Activated CD4-positive, alpha-beta T cell treated with anti-CD3 and anti-CD28 coated beads, Interleukin-2, Interleukin-6, amounts not matched to agents 100 ng/mL and 50 ng/mL, durations not matched to agents 16 hours and 8 hours (primary cell): ENCODE measurements at places on chromosomes 3 and 15.

DNA sequence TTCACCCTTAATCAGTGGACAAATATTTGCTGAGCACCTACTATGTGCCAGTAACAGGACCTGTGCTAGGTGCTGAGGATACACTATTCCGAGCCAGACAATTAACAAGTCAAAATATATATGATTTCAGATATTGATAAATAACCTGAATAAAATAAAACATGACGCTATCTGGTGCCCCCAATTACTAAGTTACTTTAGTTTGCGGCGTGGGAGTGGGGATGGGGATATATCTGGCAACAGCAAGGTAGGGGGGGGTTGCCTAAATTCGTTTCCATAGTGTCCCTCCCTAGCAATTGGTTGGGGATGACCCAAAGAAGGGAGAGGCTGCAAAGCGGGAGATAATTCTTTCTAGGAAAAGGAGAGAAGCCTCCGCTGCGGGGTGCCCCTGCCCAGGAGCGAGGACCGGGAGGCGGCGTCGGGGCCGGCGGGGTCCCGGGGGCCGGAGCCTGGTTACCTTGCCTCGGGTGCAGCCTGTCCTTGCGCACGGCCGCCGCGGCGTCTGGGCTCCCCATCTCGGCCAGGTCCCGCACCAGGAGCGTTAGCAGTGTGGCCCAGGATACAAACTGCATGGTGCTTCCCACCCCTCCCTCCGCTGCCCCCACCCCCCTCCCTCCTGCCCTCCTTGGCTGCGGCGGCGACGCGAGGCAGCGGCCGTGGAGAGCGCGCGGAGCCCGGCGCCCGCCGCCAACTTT lies 567 bp downstream of the ADAMTS9 start:
- no peak for DNase-seq

GRCh38 chr3:48130321-48130904 lies 57.8 kb downstream of the CDC25A start:
- no peak for DNase-seq

DNA sequence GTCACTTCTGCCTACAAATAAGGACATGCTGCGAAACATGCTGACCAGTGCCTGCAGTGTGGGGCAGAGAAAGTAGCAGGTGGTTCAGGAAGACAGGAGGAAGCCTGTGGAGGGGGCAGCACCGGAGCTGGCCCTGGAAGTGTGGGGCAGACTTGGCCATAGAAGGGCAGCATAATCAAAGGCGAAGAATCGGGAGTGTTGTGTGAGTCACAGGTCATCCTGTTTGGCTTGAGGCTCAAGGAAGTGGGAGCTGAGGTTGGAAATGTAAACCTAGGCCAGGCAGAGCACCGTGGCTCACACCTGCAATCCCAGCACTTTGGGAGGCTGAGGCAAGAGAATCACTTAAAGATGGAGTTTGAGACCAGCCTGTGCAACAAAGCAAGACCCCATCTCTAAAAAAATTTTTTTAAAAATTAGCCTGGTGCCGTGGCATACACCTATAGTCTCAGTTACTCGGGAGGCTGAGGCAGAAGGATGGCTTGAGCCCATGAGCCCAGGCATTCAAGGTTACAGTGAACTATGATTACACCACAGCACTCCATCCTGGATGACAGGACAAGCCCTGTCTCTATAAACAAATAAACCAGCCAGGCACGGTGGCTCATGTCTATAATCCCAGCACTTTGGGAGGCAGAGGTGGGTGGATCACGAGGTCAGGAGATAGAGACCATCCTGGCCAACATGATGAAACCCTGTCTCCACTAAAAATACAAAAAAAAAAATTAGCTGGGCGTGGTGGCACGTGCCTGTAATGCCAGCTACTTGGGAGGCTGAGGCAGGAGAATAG lies 54.0 kb downstream of the FAM43A start:
- no peak for DNase-seq

DNA sequence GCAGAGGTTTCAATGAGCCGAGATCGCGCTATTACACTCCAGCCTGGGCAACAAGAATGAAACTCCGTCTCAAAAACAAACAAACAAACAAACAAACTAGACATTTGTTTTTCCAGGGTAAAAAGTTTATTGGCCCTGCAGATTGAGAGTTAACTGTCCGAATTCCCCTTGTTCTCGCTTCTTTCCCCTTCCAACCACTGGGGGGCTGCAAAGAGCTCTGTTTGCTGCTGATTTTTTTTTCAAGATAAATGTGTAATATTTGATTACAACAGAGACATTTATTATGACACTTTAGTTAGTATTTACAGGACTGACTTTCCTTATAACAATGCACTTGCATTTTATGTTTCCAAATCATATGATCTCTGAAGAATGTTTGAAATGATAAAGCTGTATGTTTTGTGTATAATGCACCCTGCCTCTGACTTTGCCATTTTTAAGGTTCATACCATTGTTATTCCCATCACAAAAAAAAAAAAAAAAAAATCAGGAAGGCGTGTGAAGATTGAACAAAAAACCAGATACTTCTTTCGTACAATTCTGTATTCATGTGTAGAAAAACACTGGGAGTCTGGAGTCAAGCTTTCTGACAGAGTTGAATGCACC lies 2.8 kb downstream of the CLSTN2 start:
- peak; percentile 32 for DNase-seq

- DNase-seq, result peak; percentile 58
Measured at GRCh38 chr3:189236352-189236751, 64.6 kb downstream of the TPRG1 start.

DNA sequence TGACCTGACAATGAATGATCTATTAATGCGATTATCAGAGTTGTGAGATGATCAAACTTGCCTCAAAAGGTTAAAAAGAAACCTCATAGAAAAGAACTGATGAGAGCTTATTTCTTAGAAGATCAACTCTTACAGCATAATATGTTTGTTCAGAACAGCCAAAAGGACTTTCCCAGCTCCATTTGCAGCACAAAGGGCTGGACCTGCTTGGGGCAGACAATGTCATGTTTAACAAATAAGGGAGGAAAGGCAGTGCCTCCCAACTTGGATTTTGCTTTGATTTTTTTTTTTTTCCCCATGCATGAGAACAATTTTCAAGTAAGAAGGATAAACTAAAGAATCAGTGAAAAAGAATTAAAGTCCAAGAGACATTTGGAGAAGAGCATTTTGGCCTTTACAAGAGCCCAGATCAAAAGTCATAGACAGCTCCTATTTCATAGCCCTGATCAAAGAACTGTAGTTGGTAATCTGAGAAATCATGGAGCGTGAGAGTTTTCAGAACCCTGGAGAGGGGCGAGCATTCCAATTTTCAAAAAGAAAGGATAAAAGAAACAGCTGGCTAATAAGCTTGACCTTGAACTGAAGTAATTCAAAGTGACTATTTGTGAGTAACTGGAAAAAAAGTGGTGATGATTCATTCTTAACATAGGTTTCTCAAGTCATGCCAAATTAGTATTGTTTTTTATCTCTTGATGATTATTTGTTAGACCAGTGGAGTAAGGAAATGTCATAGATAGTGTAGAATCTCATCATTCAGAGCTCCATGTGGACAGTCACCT lies 136.0 kb upstream of the CFAP20DC start:
- DNase-seq, result no peak

GRCh38 chr15:86653344-86654197 lies 573.9 kb downstream of the AGBL1 start:
- DNase-seq, result peak; percentile 55

DNA sequence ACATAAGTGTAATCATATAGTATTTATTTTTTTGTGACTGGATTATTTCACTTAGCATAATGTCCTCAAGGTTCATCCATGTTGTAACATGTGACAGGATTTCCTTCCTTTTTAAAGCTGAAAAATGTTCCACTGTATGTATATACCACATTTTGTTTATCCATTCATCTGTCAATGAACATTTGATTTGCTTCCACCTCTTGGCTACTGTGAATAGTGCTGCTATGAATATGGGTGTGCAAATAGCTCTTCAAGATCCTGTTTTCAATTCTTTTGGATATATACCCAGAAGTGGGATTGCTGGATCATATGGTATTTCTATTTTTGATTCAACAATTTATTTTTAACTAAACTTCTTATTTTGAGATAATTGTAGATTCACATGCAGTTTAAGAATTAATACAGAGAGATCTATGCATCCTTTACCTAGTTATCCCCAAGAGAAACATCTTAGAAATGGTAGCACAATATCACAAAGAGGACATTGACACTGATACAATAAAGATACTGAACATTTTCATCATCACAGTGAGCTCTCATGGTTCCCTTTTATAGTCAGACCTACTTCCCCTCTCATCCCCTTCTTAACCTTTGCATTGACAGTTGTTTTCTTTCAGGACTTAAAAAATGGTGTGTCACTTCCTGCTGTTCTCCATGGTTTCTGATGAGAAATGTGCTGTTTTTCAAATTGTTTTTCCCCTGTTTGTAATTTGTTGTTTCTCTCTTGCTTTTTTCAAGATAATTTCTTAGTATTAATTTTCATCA lies 90.1 kb downstream of the SATB1 start:
- no peak for DNase-seq
